ENCODE measurements at places on chromosomes 12 and 14.
A peak's percentile ranks its signal among the peaks of the same experiment; 100 is the strongest.

DNA sequence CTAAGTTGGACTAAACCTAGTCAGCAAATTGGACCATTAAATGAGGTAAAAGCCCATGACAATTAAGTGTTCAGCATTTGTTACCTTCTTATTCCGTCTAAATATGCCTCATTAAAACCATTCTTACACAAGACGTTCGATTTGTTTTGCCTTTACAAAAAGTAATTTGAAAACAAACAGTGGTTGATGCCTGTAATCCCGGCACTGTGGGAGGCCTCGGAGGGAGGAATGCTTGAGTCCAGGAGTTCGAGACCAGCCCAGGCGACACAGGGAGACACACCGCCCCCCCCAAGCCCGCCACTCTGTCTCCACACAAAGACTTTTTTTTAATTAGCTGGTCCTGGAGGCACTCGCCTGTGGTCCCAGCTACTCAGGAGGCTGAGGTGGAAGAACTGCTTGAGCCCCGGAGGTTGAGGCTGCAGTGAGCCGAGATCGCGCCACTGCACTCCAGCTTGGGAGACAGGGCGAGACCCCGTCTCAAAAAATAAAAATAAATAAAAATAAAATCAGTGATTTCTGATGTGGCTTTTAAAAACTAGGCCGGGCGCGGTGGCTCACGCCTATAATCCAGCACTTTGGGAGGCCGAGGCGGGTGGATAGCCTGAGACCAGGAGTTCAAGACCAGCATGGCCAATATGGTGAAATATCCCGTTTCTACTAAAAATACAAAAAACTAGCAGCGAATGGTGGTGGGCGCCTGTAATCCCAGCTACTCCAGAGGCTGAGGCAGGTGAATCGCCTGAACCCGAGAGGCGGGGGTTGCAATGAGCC, 856 bp upstream of the EIF4B start:
- DNase-seq: no peak

GRCh38 chr12:29616664-29617406, 119.3 kb upstream of the OVCH1 start:
- peak; percentile 87 for DNase-seq

DNA sequence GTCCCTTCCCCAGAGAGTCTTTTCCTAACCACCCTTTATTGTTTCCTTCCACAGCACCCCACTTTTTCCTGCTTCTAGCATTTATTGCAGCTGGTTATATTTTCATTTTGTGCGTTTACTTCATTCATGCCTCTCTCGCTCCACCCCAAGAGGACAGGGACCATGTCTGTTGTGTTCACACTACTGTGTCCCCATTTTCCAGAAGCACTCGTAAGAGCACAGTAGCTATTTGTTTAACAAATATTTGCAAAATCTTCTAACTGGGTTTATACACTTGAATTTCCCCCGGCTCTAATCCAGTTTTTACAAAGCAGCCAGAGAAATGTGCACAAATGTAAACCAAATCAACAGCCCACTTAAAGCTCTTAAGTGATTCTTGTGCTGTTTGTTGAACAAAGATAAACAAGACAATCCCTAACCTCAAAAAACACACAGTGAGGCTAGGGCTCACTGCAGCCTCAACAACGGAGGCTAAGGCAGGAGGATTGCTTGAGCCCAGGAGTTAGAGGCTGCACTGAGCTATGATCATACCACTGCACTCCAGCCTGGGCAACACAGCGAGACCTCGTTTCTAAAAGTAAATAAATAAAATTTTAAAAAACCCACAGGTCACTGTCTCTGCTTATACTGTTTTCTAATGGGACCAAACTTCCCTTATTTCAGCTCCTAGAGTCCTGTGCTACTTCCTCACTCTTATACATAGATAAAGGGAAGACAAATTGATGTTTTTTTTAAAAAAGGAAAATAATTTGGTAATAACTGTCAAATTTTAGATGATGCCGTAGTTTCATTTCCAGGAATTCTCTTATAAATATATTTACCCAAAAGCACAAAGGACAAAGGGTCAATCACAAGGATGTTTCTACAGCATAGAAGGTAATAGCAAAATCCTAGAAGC, 6.6 kb upstream of the ABCD4 start:
- no peak for DNase-seq

DNA sequence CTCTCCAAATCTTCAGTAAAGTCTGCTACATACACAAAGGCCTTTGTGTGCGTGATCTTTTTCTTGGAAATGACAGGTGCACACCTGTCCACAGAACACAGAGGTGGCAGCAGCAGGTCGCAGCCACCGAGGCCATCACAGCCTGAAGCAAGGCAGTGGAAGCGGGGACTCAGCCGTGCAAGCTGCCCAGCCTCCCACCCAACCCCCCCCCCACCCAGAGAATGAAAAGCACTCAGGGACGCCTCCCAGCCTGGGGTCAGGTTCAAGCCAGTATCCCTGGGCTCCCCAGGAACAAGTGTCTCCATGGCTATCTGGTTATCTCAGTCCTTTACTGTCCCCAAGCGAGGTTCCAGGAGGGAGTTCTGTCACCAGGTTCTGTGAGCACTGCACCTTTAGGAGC, 31.2 kb upstream of the TSPAN9 start:
- DNase-seq: no peak

- DNase-seq: no peak
Observed at GRCh38 chr14:38528582-38528981, 272.7 kb upstream of the CLEC14A start.
